ENCODE measurements at places on chromosomes 4 and X. TPM values are rescaled to one million over a fixed set of nuclear protein-coding genes. Genes with fewer than 3 reads are reported as not detected.

The SNX12 gene
- total RNA-seq, result 38.2 TPM

The GABRB1 gene
- not detected for total RNA-seq

The ZNF711 gene
- 0.35 TPM for total RNA-seq

The NALF2 gene
- total RNA-seq, result 1.8 TPM

The SYNPO2 gene
- total RNA-seq, result 0.71 TPM

The PPARGC1A gene
- total RNA-seq, result not detected

The PCDH10 gene
- total RNA-seq, result not detected

The SLC38A5 gene
- total RNA-seq, result 70.9 TPM

The TAF7L gene
- not detected for total RNA-seq

The PLP1 gene
- total RNA-seq, result not detected

The PCDH19 gene
- total RNA-seq, result not detected

The RWDD4 gene
- total RNA-seq, result 12.0 TPM

The SMIM31 gene
- not detected for total RNA-seq

The PIN4 gene
- 7.1 TPM for total RNA-seq

The ZNF81 gene
- 9.3 TPM for total RNA-seq

The ARHGAP36 gene
- total RNA-seq, result not detected

The RIBC1 gene
- 1.3 TPM for total RNA-seq

The IQSEC2 gene
- 0.14 TPM for total RNA-seq

The IL1RAPL1 gene
- not detected for total RNA-seq

The GSX2 gene
- not detected for total RNA-seq

The CXCL11 gene
- total RNA-seq, result not detected

The HTT gene
- total RNA-seq, result 60.0 TPM

The RTL5 gene
- 0.14 TPM for total RNA-seq

The XG gene
- total RNA-seq, result not detected

The NPY2R gene
- total RNA-seq, result not detected

The GAGE12H gene
- total RNA-seq, result not detected

The RNF212 gene
- 0.65 TPM for total RNA-seq

The GNPDA2 gene
- 9.2 TPM for total RNA-seq

The MYL5 gene
- total RNA-seq, result 19.3 TPM

The WNK3 gene
- 0.14 TPM for total RNA-seq

The CSTF2 gene
- 27.3 TPM for total RNA-seq

The MED28 gene
- total RNA-seq, result 53.7 TPM

The ETDB gene
- not detected for total RNA-seq

The NOX1 gene
- total RNA-seq, result not detected

The SLAIN2 gene
- 58.6 TPM for total RNA-seq

The TSPAN7 gene
- total RNA-seq, result not detected

The CT55 gene
- not detected for total RNA-seq

The SMIM20 gene
- total RNA-seq, result 12.9 TPM
